CD4-positive, alpha-beta memory T cell (primary cell): ENCODE measurements at places on chromosomes 6 and 20.

GRCh38 chr20:41424011-41424410 lies 57.4 kb upstream of the EMILIN3 start:
- no peak for DNase-seq

DNA sequence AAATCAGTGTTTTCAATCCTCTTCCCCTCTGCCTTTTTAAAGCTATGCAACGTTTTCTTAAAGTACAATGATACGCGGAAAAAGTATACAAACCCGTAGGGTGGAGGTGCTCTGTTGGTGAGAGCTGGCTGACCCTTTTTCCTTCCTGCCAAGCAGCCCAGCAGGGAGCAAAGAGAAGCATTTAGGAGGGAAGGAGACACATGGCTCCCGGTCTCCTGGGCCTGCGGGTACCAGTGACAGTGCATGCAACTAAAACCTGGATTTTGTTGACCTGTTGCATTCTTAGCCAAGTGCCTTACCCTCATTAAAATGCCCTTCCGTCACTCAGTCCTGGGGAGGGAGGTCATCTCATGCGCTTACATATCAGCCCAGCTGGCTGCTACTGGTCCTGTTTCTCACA lies 87.2 kb downstream of the SLX4IP start:
- DNase-seq = no peak

GRCh38 chr6:157770946-157771345 lies 52.1 kb upstream of the SNX9 start:
- DNase-seq = no peak

DNA sequence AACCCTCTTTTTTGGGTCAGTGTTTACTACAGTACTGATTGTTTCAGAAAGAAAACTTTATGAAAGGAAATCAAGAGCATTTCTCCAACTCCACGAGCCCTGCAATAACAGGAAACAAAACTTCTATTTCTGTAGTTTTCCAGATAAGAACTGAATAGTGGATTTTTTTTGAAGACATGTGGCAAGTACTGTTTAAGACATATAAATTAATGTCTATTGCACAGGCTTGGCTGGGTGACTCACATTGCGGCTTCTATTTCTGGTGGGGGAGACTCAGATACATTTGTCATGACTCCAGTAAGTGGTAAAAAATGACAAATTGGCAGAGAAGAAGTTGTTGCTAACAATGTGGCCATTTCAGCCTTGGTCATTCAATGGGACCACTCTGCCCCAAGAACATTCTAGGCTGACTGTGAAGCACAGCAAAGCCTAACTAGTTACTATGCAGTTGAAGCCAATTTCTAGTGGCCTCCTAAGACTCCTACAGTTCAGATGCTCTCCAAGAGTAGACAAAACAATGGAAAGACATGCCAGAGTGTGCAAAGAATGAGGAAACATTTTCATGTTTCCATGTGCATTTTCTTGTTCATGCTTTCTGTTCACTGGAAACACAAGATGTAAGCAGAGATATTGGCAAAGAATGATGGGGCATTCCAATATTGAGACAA lies 200.9 kb downstream of the EDN1 start:
- DNase-seq = no peak

GRCh38 chr6:259901-260508 lies 32.3 kb upstream of the DUSP22 start:
- peak; percentile 9 for DNase-seq

DNA sequence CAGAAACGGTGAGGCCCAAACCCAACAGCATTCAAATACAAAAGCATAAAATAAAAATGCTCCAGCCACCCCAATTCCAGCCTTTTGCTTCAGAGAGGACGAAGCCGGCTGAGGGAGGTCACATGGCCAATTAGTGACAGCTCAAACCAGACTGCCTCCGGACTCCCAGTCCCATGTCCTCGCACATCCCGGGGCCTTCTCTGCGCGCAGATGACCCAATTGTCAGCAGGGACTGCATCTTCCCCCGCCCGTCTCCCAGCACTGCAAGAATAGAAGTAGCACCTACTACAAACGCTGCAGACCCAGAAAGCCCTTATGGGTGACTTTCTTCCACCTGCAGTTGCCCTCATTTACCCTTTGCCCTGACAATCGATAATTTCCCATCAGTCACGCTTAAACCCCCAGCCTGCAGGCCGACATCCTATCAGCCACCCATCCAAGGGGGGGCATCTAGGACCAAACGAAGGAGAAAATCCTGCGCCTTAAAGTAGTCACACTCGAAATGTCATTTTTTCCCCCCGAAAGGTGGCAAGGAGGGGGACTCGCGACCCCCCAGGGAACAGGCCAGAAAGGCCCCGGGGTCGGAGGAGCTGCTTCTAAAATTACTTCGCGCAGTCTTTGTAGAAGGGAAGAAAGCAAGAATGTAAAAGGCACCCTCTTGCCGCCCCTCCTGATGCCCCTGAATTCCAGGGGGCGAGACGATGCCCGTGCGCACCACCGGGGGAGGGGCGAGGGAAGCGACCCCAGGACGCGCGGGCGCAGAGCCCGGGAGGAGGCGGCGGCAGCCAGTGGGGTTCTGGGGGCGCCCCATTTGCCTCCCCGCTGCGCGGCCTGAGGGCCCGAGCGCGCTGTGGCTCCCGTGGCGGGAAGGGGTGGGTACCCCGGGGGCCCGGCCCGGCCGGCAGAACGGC lies 792 bp downstream of the SLC23A2 start:
- peak; percentile 25 for DNase-seq

GRCh38 chr20:44900231-44900854 lies 9.5 kb upstream of the PABPC1L start:
- no peak for DNase-seq

- no peak for DNase-seq
Measured at GRCh38 chr6:45477790-45478189, 100.1 kb upstream of the SUPT3H start.

GRCh38 chr6:158121335-158121734 lies 46.7 kb downstream of the SERAC1 start:
- DNase-seq = no peak

DNA sequence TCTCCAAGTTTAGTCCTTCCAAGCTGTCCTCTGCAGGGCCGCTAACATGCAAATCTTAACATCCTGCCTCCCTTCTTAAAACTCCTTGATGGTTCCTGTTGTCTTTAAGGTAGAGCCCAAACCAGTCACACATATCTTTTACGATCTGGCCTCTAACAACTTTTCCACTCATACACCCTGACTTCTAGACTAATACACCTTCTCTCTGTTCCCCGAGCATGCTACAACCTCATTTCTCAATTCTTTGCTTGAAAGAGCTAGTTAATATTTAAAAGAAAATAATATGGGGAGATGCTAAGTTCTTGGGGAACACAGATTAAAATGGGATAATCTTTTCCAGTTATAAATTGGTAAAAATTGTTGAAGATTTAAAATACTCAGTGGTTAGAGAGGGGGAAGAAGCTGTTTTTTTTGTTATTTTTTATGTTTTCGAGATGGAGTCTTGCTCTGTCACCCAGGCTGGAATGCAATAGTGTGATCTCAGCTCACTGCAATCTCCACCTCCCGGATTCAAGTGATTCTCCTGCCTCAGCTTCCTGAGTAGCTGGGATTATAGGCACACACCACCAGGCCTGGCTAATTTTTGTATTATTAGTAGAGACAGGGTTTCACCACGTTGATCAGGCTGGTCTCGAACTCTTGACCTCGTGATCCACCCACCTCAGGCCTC lies 250.7 kb downstream of the MAFB start:
- no peak for DNase-seq

GRCh38 chr6:142374965-142375733 lies 73.3 kb downstream of the ADGRG6 start:
- no peak for DNase-seq

- no peak for DNase-seq
Measured at GRCh38 chr6:144777249-144777648, 492.1 kb downstream of the UTRN start.

DNA sequence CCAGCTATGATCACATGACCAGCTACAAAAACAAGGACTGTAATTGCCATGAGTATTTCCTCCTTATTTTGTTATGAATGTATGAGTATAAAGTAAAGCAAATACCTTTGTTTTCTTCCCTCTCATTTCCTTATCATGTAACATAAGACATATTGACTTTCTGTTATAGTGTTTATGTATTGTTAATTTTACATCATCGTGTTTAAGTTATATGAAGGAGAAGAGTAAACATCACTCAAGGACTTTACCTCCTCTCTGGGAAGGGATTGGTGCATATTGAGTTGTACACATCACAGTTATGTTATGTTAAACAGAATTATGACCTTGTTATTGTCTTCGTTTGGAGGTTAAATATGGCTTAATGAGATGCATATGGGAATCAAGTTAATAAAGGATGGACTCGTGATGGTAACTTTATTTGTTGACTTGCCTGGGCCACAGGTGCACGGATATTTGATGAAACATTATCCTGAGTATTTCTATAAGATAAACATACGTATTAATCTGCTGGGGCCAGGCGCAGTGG lies 57.3 kb upstream of the CNKSR3 start:
- DNase-seq = no peak

- DNase-seq = no peak
Measured at GRCh38 chr6:6516666-6517458, 71.7 kb upstream of the LY86 start.

DNA sequence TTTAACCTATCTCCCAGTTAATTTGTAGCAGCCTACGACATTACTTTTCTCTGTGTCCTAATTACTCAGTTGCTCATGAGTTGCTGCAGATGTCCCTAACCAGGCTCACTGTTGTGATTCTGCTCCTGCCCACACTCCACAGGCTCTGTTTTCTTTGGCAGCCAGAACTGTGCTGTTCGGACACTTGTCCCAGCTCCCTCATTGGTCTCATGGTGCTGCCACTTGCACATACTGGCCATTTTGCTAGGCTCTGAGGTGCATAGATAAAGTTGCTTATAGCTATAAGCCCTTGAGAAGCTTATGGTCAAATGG lies 55.0 kb downstream of the NOX3 start:
- DNase-seq = no peak

GRCh38 chr20:58619077-58619863 lies 31.8 kb upstream of the STX16 start:
- no peak for DNase-seq
